H4 (cell line): ENCODE measurements at places on chromosomes 12 and 14.

DNA sequence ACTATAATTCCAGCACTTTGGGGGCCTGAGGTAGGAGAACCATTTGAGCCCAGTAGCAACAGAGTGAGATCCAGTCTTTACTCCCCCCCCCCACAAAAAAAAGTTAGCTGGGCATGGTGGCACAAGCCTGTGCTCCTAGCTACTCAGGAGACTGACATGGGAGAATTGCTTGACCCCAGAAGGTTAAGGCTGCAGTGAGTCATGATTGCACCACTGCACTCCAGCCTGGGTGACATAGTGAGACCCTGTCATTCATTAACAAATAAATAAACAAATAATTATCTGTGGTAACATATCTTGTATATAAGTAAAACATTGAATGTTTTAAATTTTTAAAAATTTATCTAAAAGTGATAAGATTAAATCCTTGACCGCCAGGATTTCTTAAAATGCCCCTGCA lies 4.8 kb downstream of the ENTPD5 start:
- DNase-seq, result no peak

- no peak for DNase-seq
Measured at GRCh38 chr14:99512571-99513182, 31.5 kb downstream of the CCNK start.

DNA sequence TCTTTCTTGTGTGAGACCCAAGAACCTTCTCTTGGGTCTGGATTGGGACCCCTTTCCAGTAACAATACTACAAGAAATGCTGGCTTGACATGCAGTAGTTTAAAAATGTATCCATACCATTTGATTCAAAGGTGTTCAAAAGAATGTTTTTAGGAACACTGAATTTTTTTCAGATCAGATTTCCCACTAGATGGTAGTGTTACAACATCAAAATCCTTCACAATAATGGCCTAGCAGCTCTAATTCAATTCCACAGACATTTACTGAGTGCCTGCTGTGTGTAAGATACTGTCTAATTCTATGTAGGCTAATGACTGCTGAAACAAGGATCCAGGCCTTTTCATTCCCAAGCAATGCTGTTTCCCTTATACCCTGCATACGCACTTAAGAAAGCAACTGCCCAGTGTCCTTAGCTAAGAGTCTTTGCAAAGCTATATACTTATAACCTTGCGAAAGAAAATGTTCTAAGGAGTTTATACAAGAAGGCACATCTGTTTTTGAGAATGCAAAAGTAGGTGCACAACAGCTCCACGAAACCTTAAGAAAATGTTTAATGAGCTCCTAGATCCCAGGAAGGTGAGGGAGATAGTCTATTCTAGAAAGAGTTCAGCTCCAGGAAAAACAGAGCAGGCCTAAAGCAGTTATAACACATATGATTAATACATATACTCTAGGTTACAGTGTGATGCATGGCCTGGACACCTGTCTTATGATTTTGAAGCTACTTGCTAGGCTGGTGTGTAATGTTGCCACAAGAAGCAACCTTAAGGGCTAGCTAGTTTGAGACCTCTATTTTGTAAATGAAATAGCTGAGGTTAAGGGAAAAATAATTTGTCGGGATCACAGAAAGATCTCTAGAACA lies 50.9 kb upstream of the PKP2 start:
- no peak for DNase-seq

DNA sequence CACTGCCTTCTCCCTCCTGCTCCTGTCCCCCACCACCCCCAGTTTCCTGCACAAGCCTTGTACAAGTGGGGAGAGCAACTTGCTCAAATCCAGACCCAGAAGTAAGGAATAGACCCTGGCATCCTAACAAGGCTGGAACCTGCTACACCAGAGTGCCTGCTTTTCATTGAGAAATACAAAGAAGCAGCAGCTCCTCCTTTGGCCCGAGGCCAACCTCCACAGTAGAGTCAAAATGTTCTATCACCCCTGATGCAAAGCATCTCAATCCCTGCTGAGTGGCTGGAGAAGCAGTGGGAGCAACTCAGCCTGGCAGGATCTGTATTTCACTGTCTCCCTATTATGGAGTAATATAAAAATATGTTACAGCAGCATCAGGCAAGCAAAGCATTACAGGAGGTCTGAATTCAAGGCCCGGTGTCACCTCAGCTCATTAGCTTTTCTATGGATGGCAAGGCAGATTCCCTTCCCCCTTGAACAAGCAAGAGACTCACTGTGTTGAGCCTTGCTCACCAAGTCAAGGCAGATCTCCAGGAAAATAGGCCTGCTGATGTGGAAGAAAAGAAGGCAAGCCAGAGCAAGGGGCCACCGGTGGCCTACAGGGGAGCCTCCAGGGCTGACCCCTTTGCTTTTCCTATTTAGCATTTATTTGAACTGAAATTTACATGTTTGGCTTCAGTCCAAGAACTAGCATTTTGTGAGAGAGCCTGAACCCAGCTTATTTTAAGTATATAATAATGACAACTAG lies 186.3 kb upstream of the EGLN3 start:
- DNase-seq, result no peak

GRCh38 chr12:88684610-88685009 lies 104.3 kb upstream of the KITLG start:
- no peak for DNase-seq

DNA sequence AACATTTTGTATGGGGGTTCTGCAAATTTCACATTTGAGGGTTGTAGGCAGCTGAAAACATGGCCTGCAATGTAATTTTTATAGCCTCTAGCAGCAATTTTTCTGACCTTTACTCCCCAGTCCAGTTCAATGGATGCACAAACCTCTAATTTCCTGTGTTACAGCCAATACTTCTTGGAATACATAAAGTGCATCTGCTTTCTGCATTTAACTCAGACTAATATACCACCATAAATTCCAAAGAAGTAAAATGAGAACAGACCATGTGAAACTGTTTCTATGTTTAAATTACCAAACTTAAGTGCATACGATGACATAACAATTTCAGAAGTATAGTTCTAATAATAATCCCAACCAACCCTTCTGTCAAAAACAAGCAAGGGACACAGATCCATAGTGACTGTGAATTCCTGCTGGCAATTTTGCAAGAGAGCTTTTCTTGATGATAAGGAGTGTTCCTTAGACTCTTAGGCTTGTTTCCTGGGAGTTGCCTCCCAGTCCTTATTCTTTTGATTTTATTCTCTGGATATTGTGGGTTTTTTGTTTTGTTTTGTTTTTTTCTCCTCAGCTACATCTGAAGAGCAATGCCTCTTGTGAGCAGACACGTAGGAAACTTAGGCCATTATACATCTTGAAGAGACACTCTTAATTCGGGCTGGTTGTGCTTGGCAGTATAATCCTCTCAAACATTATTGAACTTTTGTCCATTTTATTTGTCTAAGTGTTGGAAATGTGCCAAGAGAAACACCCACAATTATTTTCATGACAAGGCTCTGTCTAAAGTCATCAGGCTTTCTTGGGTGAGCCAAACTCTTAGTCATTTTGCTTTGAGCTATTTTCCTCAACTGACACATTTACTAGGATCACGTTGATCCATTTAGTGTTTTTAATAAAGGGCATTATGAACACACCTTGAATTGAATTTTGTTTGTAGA lies 51.3 kb upstream of the RERGL start:
- no peak for DNase-seq
